ENCODE measurements at places on chromosomes 13 and 19.

DNA sequence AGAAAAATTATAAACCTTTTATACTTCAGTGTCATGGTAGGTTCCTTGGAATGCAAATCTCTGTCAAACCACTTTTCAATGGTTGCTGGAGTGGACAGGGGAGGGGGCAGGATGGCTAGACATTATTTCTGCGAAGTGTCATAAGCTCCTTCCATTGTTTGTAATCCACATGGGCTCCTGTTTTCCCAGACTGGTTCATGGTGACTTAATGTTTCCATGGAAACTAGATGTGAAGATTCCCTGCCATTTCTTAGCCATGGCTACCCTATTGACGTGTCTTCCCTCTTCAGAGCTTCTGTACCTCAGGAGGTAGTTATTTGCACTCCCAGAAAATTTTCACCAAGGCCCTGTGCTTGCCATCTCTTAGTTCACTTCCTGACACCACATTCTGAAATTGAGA, 95.3 kb downstream of the UFM1 start:
- DNase-seq = no peak

DNA sequence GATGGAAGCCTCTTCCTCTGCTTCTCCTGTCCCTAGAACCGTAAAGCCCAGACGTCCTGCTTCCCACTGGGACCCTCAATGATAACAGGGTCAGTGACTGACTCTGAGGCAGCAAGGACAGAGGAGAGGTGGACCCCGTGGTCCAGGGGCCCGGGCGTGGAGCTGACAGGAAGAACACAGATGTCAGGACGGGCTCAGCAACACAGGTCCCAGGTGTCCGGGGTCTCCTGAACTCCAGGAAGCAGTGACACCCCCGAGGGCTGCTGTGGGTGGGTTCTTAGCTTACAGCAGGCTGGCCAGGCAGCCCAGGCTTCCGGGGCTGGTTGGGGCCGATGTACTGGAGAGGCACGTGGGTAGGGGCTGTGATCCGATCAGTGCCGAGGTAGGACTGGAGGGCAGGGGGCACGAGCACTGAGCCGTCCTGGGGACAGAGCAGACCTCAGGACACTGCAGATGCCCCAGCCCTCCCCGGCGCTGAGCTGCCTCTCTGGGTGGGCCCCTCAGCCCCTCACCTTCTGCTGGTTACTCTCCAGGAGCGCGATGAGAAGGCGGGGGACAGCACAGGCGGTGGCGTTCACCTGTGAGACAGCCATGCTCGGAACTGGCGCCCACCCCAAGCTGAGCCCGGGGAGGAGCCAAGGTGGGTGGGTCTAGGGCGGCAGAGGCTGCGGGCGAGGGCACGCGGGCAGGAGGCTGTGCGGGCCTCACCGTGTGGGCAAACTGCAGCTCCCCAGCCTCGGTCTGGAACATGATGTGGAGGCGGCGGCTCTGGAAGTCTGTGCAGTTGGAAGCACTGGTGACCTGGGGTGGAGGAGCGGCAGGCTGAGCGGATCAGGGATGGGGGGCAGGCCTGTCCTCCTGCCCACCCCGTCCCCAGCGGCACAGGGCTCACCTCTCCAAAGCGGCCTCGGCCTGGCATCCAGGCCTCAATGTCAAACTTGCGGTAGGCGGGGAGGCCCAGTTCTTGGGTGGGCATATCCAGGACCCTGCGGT, 3.6 kb upstream of the CCER2 start:
- no peak for DNase-seq

GRCh38 chr13:75414036-75414827, 67.7 kb downstream of the TBC1D4 start:
- no peak for DNase-seq

DNA sequence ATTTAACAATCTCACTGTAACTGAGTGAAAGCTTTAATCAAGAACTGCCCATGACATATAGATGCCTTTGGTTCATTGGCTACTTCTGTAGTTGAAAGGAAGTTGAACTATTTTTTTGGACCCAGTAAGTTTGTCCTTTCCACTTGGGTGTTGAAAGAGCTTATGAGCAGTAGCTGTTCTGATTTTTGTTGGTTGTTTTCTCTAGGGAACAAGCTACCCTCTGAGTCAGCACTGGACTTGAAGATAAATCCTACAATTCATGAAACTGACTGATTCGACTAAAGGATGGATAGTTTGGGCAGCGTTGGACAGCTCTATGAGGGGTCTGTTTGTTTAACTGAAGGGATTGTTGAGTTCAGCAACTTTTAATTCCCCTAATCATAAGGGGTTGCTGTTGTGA, 101.0 kb downstream of the PAN3 start:
- no peak for DNase-seq

- peak; percentile 99 for DNase-seq
Measured at GRCh38 chr19:44890366-44891015, 563 bp upstream of the TOMM40 start.

- no peak for DNase-seq
Measured at GRCh38 chr19:41321600-41322270, 11.8 kb downstream of the CCDC97 start.

DNA sequence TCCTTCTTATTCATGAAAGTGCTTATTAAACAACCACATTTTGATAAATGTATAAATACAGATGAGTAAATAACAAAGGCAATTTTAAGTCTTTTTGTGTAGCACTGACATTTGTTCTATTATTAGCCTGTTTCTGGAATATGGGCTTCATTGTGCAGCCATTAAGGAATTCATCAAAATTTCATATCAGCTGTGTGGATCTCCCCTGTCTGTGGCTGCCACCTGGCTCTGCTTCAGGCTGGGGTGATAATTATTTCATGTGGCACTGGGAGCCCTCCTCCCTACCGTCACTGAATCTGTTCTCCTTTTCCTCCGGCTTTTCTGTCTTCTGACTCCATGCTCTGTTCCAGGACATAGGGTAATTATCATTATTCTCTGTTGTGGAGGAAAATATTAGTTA, 57.1 kb downstream of the LMO7 start:
- DNase-seq = no peak

- DNase-seq = no peak
Measured at GRCh38 chr19:49518033-49518432, 5.6 kb downstream of the FCGRT start.

Measured in stimulated activated CD4-positive, alpha-beta T cell treated with anti-CD3 and anti-CD28 coated beads, TNF-alpha, amount 100 ng/mL, for 4 hours (primary cell).